ENCODE measurements at places on chromosomes 6 and 20.
A peak's percentile ranks its signal among the peaks of the same experiment; 100 is the strongest.

- DNase-seq = no peak
These were observed 54.4 kb downstream of the RIPOR2 start for GRCh38 chr6:24881376-24881775.

DNA sequence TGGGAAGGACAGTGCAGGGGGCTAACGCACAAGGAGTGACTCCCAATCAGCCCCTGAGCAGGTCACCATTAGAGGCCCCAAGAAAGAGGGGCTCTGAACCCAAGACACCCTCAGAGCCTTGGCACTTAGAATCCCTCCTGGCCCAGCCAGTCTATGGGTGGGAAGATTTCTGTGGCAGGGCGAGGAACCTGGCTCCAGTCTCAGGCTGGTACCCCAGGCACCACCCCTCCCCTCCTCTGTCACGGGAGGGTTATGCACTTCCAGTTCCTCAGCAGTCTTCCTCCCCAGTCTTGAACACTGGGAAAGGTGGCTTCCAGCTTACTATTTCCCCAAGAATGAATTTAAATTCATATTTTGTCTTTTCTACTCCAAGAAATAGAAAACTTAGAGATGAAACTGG is 27.6 kb upstream of the SSTR4 start:
- no peak for DNase-seq

DNA sequence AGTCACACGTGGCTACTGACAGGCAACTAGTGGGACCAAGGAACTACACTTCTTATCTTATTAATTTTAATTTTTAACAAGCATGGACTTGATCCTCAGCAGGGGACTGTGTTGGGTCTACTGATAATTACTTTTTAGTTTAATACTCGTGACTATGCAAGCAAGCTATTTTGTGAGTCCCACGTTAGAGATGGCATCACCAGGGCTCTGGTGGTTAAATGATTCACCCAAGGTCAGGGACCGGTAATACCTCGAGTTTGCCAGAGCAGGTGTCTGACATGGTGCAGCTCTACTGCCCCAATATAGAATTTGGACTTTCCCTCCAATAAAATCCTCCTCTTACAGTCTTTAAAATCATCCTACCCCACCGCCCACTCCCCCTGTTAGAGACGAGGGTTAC is 98.6 kb upstream of the RIN2 start:
- DNase-seq = no peak

DNA sequence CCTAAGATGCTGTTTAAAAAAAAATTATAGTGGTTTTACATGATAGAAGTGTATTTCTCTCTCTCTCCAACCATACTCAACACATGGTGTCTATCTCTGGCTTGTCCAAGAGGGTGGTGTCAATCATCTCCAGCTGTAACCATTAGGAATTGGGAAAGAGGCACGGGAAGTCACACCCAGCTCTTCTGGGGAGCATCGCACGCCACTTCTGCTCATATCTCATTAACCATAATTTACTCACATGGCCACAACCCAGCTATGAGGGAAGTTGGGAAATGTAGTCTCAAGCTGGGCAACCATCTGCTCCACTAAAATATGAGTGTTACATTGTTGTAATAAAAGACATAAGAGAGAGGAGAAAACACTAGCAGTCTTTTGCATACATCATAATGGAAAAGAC is 30.4 kb upstream of the TSHZ2 start:
- no peak for DNase-seq

- DNase-seq = peak; percentile 98
These were observed 8.9 kb downstream of the BPIFB1 start for GRCh38 chr20:33291830-33292355.

- no peak for DNase-seq
These were observed 63.5 kb upstream of the E2F3 start for GRCh38 chr6:20338156-20338555.

DNA sequence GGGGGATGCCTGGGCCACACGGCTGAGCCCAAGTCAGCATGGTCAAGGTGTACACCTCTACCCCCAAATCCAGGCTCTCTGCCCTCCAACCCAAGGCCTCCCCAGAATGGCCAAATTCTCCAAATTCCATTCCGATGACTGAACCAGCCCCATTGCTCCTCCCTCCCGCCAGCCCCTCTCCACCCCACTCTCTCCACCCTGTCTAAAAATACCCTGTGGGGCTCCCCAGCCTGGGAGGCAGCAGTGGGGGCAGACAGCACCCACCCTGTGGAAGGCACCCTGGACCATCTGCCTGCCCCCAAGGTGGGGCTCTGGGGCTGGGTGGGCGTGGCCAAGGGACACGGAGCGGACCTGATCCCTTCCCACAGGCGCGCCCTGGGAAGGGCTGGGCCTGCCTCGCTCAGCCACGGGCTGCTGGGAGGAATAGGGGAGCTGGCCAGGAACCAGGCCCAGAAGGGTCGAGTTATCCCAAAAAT is 11.4 kb downstream of the TEAD3 start:
- no peak for DNase-seq

DNA sequence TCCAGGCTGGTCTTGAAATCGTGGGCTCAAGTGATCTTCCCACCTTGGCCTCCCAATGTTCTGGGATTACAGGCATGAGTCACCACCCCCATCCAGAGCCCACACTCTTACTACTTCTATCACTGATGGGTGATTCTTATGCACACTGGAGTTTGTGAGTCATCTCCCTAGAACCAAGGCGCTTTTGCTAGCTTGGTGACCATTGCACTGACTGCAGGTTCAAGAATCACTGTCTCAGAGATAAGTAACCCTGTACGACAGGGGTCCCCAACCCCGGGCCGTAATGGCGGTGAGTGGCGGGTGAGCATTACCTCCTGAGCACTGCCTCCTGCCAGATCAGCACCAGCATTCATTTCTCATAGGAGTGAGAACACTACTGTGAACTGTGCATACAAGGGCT is 118.8 kb downstream of the MAP3K7 start:
- no peak for DNase-seq

DNA sequence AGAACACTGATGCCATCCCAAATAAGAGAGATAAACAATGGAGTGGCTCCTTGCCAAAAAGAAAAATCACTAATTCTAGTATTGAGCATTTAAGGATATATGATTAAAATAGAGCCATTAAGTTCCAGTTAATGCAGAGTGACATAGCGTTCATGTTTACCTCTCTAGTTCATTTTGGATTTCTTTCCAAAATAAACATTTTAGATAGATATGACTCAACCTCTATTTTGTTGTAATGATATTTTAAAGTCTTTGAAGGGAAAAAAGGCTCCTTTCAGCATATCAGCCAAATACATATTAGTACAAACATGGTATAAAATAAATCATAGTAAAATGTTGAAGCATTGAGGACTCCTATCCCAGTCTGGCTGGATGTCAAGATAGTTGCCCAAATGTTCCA is 33.4 kb downstream of the RWDD2A start:
- DNase-seq = no peak

- no peak for DNase-seq
These were observed 102.4 kb upstream of the ISM1 start for GRCh38 chr20:13118676-13119075.

DNA sequence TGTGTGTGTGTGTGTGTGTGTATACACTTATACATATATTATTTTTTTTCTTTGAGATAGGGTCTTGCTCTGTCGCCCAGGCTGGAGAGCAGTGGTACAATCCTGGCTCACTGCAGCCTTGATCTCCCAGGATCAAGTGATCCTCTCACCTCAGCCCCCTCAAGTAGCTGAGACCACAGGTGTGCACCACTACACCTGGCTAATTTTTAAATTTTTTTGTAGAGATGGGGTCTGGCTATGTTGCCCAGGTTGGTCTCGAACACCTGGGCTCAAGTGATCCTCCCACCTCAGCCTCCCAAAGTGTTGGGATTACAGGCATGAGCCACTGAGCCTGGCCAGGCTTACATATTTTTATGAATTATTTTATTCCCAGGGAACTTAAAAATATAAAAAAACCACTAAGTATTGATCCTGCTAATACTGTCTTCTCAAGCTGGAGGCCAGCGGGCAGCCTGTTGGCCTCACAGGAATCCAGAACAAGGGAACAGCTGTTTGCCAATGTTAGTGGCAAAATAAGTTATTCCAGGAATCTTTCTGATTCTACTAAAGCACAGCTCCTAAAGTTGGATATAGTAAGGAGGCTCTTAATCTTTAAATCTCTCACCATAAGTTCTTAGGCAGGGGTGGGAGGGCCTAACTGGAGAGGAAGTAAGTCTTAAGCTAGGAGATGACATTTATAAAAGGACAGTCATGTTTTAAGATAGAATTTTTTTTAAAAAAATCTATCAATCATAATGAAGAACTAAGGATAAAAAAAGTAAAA is 135.5 kb upstream of the NUP153 start:
- DNase-seq = no peak

DNA sequence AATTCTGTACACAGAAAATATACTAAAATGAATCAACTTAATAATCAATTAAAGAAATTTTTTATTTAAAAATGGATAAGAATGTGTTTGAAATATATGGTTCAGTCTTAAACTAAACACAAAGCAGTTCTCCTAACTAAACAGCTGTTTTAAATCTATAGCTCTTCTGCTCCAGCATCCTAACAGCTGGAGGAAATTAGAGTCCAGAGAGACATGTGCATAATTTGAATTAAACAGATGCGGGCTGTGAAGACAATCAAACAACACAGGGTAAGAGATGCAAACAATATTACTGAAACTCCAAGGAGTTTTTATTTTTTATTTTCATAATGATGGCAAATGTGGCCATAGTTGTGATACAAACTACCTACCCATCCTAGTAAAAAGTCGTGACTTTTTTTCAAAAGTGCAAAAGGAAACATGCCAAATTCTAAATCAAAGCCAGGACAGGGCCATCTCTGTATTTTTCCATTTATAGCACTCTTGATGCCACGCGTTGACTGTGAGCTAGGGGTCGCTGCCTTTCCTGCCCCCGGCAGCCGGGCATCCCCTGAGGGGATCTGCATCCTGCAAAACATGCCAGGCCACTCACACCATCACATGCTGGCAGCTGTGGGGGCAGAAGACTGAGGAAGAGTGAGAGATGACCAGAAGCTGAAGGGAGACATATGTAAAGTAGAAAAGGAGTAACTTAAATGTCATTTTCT is 310.6 kb downstream of the PRKN start:
- no peak for DNase-seq

DNA sequence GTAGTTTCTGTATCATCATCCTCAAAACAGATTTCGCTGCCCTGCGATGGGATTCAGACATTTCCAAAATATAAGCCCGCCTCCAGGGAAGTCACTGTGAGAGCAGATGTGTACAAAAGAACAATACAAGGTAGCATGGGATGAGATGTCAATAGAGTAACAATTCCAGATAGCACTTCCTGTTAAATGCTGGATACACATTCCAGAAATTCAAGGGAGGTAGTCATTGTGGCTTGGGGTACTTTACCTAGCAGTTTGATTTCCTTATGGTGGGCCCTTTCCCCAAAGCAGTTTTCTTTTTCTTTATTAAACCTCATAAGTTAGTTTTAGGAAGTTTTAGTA is 2.5 kb downstream of the RNF217 start:
- no peak for DNase-seq

DNA sequence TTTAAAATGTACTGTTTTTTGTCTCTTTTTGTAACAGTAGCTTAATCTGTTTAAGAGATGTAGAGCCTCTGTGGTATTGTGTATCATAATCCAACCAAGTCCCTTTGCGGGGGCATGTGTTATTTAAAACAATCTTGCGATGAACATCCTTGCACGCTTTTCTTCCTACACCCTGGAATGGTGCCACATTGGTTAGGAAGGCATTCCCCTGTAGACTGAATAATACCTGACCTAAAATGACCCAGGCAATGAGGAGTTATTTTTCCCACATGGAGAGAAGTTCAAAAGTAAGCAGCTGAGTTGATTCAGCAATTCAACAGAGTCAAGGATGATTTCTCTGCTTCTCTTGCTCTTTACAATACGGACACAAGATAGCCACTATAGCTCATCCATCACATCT is 142.0 kb upstream of the PMEPA1 start:
- no peak for DNase-seq

GRCh38 chr6:47587493-47587892 is 109.9 kb downstream of the CD2AP start:
- no peak for DNase-seq

DNA sequence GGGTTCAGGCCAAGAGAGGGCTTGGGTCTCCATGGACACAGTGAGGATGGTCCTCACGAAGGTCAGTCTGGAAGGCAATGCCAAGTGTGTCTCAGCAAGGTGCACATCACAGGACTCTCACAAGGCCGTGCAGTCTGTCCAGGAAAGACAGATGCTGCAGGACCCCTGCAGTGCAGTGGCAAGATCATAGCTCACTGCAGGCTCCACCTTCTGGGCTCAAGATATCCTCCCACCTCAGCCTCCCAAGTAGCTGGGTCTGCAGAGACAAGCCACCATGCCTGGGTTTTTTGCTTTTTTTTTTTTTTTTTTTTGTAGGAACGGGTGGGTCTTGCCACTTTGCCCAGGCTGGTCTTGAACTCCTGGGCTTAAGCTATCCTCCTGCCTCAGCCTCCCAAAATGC is 26.4 kb downstream of the ZMYND8 start:
- no peak for DNase-seq

- no peak for DNase-seq
These were observed 34.3 kb downstream of the RPRD1B start for GRCh38 chr20:38067717-38068365.

- no peak for DNase-seq
These were observed 14.2 kb downstream of the SLX4IP start for GRCh38 chr20:10449270-10449669.

DNA sequence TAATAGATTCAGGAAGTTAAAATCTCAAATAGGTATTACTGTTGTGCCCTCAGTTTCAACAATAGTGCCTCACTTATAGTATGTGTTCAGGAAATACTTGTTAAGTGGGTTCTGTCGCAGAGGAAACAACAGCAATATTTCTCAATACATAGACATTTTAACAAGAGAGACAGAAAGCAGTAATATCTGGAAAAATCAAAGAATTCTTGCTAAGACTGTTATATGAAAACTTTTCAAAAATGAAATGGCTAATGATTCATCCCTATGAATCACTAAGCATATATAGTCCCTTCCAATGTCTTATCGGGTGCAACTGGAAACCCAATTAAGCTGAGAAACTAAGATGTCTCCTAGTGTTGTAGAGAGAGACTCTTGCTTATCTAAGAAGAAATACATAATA is 668.9 kb downstream of the TFAP2A start:
- DNase-seq = no peak

GRCh38 chr20:46939031-46939965 is 44.7 kb downstream of the EYA2 start:
- DNase-seq = no peak

GRCh38 chr20:62603907-62604785 is 38.2 kb upstream of the SLCO4A1 start:
- no peak for DNase-seq

- DNase-seq = no peak
These were observed 1.5 kb upstream of the ARFGEF2 start for GRCh38 chr20:48919882-48920526.

DNA sequence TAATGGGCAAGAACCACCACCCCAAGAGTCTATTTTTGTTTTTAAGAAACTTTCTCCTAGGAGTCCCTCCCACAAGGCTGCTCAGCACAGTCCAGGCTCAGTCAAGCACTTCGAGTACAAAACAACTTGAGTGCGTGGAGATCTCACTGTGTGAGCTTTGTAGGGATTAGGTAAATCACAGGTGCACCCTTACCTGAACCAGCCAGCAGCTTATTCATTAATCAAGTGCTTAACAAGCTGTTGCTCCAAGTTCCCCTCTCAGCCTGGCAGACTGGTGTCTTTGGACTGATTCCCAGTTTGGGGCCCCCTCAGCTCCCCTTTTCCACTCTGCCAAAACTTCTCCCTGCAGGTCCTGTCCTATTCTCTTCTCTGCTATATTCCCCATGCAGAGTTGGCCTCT is 133.1 kb downstream of the LY86 start:
- no peak for DNase-seq

All from H1 (cell line).